ENCODE measurements at places on chromosomes 4 and X. TPM values are rescaled to one million over a fixed set of nuclear protein-coding genes. Genes with fewer than 3 reads are reported as not detected.

- DNase-seq: no peak
Measured at GRCh38 chr4:71732706-71733105, 51.2 kb downstream of the GC start.

DNA sequence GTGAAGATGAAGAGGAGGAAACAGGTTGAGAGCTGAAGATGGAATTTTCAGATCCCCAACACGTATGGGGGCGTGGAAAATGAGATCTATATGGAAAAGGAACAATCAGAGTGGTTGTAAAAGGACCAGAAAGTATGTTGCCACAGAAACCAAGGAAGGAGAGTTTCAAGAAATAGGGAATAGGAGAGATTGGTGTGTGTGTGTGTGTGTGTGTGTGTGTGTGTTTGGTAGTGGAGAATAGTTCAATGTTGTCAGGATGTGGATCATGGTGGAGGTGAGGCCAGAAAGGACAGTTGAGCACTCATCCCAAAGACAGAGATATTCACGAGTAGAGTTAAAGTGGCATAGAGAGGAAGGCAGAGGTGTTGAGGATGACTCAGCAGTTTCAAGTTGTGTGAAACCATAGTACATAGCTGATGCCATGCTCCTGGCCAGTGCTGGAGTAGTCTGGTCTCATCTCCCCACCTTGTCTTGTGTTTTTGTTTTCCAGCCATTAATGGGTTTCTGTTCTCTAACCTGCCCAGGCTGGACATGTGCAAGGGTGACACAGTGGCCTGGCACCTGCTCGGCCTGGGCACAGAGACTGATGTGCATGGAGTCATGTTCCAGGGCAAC, 36.1 kb downstream of the HEPH start:
- no peak for DNase-seq

DNA sequence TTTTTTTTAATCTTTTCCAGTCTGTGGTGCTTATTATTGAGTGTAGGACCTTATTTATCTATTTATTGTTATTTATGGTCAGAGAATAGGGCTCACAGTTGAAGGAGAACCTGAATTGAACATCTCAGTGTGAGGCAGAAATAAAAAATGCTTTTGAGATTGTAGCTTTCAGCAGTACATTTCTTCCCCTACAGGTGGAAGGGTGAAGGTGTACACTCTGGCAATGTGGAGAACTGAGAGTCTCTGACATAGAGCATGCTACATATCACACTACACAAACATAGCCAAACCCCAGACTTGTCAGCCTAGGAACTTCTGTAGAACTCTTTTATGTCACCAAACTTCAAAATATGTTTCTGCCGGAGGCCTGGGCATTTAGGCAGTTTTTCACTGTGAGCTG, 140.2 kb downstream of the STIM2 start:
- peak; percentile 61 for DNase-seq

GRCh38 chr4:69239557-69240168, 25.1 kb upstream of the UGT2B11 start:
- DNase-seq: no peak

Gene IL15
- total RNA-seq: 6.1 TPM

All from B cell (primary cell).